ENCODE measurements at places on chromosomes 6 and 20.

- DNase-seq, result no peak
Observed at GRCh38 chr6:157150076-157150475, 173.2 kb downstream of the TMEM242 start.

DNA sequence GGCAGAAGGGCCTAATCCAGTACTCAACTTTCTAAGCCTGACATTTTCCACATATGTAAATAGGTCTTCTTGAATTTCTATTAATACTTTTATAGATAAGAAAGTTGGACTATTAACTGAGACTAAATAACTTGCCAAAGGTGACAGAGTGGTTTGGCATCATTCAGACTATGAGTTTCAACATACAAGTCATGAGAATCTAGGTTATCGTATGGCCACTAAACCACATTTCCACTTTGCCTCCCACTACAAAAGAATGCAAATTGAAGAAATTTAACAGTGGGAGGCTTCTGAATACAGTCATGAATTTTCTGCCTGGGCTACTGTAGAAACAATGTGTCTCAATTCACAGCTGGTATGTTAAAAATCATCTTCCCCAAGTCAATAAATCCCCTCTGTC lies 531.0 kb upstream of the AGPAT4 start:
- DNase-seq, result no peak

DNA sequence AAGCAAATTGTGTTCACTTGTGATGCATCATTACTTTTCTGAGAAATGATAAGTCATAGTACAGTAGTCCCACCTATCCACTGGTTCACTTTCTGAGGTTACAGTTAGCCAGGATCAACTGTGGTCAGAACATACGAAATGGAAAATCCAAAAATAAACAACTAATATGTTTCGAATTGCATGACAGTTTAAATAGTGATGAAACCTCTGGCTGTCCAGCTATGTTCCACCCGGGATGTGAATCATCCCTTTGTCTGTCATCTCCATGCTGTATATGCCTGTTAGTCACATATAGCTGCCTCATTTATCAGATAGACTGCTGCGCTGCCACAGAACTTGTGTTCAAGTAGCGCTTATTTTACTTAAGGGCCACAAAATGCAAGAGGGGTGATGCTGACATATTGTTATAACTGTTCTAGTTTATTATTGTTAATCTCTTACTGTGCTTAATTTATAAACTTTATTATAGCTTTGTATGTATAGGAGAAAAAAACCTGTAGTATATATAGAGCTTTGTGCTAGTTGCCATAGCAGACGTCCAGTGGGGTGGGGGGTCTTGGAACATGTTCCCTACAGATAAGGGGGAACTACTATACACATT lies 29.2 kb downstream of the AFDN start:
- DNase-seq, result no peak

DNA sequence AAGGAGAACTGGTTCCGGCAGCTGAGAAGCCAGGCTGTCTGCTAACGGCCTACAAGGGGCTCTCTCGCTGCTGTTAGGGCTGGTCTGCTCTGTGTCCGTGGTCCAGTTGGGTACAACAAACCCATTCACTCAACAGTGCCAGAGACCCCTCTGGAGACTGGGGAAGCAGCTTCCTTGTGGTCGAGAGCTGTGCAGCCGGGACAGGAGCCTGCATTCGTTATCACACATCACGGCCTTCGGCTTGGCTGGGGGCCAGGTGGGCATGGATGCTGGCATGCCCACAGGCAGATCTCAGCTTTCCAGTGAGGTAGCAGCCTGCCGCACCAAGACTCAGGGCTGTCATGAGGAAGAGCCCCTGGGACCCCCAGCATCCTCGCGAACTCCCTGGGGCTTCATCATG lies 124.7 kb downstream of the PREX1 start:
- no peak for DNase-seq

DNA sequence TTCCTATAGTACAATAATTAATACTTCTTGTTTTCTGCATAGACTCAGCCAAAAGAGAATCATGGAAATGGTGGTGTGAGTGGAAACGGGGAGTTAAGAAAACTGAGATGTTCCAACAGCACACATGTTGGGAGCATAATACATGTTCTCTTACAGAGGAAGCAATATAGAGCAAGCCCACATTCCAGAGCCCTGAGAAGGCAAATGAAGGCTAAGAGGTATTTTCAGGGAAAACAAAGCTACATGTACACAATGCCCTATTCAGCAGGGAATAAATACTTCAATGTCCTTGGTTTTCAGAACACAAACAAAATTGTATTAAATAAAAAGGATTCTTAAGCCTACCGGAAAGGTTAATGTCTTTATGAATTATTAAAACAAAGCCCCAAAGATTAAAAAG lies 35.1 kb upstream of the SMIM8 start:
- DNase-seq, result no peak

DNA sequence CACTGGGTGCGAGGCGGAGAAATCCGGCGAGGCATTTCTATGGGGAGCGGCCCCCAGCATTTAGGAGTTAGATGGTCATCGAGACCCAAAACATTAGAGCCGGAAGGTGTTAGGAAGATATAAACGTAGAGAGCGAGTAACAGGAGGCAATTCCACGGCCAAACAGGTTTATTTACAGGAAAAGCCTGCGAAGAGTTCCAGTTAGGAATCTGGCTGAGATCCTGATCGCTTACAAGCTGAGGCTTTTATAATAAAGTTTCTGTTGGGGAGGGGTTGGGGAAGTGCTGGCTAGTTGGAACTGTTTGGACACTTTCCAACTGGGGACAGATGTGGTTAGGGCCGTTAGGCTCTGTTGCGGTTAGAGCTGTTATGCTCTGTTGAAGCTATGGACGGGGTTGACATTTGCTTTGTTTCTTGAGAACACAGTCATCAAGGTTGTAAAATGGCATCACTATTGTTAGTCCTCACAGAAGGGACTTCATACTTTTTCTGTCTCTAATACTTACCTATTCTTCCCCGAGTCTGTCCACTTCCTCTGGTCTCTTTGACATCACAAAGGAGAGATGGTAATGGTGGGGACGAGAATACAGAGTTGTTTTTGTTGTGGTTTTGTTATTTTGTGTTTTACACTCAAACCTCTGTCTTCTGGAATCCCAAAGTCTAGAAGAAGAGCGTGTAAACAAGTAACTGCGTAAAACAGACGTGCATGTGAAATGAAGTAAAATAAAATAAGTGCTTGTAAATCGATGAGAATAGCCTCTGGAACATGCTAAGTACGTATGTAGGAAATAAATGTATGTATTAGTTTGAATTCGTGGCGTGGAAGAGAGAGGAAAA lies 554 bp upstream of the ZSCAN31 start:
- no peak for DNase-seq

DNA sequence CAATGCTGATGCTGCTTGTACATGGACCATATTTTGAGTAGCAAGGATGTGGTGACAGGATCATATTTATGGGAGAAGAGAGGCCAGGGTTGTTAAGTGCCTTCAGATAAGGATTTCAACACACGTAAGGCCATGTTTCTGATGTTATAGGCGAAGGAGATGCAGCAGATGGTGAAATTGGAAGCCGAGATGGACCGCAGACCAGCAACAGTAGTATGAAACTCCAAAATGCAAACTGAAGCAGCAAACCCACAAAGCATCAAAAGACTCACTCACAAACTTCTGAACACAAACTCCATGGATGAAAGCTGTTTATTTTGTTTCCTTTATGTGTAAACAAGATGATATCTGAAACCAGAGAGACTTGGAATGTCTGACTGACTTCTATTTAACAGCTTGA lies 35.6 kb upstream of the LAMP5 start:
- no peak for DNase-seq

- no peak for DNase-seq
Observed at GRCh38 chr6:44042989-44043478, 84.2 kb downstream of the MRPL14 start.

DNA sequence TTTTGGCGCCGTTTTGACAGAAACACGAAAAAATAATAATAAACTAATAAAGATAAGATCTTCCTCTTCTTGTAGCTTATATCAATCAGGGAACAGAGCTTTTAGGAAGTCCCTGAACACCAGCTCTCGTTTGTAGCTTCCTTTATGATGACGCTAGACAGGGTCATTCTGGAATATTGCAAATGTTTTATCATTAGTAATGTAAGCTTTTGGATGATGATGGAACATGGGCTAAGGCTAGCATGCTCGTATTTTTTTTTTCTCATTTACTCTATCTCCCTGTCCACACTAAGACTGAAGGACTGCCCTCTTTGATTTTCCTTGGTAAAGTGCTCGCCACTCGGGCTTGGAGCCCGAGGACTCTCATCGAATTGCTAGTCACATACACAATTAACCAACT lies 22.1 kb upstream of the POM121L2 start:
- DNase-seq, result no peak

GRCh38 chr6:138101946-138102731 lies 5.1 kb downstream of the PERP start:
- DNase-seq, result no peak

GRCh38 chr6:144897441-144897921 lies 612.3 kb downstream of the UTRN start:
- DNase-seq, result no peak

- DNase-seq, result no peak
Observed at GRCh38 chr20:57908226-57908625, 198.4 kb upstream of the PMEPA1 start.

GRCh38 chr6:136587527-136587926 lies 37.3 kb upstream of the MAP7 start:
- no peak for DNase-seq

DNA sequence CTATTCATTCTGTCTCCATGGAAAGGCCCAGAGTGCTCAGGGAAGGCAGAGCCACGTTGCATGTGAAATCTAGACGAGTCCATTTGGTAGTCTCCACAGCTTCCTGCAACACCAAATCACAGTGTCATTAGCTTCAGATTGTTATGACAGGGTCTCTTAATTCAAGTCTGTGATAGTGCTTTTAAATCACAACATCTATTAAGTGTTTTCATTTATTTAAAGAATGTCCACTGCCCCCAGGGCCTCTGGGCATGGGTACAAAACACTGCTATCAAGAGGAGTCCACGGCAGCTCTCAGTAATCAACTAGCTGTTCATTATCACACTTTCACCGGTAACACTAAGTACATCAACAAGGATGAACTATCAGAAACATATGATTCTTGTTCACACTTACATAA lies 455.9 kb upstream of the JARID2 start:
- no peak for DNase-seq

- no peak for DNase-seq
Observed at GRCh38 chr6:113049190-113049589, 702.1 kb downstream of the RFPL4B start.

- no peak for DNase-seq
Observed at GRCh38 chr6:34362176-34362575, 30.3 kb downstream of the NUDT3 start.

DNA sequence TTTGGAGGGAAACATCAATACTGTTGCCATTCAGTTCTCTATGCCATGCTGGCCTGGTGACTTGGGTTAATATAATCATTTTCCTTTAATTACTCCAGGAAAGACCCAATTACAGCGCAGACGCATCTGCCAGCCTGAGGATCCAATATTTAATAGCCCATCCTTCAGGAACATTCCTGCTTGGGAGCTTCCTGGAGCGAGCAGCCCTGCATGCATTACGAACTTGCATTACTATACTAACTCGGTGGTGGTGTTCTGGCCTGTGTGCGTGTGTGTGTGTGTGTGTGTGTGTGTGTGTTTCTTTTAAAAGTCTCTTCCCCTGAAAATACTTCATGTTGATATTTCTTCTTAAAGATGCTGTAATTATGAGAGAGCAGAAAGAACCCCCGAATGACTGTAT lies 26.5 kb downstream of the PMEPA1 start:
- no peak for DNase-seq

- no peak for DNase-seq
Observed at GRCh38 chr6:106908386-106908840, 66.1 kb downstream of the CD24 start.

GRCh38 chr6:89410231-89410761 lies 1.8 kb downstream of the RRAGD start:
- no peak for DNase-seq

DNA sequence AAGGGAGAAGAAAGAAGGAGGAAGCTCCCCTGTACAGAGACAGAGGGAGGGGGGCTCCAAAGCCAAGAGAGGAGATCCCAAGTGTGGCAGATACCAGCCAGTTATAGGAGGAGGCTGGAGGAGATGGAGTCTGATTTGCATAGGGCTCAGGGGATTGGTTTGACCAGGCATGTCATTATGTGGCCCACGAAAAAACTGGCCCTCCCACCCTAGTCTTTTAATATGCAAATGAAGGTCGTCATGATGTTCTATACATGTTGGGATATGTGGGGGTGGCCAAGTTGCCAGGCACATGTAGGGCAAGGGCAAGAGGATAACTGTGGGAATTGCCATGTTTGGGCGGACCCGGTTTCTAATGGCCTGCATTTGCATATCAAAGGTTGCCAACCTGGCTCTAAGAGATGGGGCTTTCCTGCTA lies 17.6 kb upstream of the ZFP64 start:
- DNase-seq, result no peak

GRCh38 chr6:35083507-35083906 lies 57.6 kb downstream of the TCP11 start:
- DNase-seq, result no peak

DNA sequence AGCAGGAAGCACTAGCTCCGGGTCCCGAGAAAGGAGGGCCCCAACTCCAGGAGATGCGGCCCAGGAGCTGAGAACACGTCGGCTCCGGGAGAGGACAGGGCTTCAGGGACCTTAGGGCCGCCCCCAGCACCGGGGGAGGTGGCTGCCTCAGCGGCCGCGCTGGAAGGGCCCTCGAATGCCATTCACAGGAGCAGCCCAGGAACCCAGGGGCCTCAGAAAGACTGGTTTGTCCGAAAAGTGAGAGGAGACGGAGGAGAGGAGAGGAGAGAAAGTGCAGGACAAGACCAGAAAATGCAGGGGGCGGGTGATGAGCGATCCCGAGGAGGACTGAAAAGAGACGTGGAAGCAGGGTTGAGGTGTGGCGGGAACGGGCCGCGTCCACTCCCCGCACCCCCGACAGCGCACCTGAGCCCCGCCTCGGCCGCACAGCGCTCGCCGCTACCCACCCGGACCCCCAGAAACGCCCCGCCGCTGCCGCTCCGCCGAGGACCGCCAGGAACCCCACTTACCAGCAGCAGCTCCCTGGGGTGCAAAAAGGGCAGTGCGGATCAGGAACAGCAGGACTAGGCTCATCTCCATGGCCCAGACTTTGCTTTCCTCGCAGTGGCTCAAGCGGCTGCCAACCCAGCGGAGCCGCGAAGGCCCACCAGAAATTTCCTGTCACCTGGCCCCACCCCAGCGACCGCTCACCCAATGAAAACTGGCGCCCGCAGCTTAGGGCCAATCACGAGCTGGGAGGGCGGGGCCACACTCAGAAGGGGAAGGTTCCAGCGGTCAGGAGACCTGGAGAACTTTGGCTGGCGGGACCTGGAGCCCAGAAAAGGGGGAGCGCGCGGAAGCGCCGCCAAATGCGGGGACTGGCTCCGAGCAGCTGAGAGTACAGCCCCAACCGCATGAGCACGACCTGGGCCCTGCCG lies 25.4 kb downstream of the HLA-F start:
- DNase-seq, result peak; percentile 76

GRCh38 chr6:28176373-28176772 lies 34.7 kb downstream of the ZKSCAN8 start:
- DNase-seq, result no peak

GRCh38 chr6:18500921-18501662 lies 113.9 kb downstream of the RNF144B start:
- DNase-seq, result no peak

- DNase-seq, result no peak
Observed at GRCh38 chr6:62037445-62037844, 248.6 kb downstream of the KHDRBS2 start.
